ENCODE measurements at places on chromosomes 4 and X.
A peak's percentile ranks its signal among the peaks of the same experiment; 100 is the strongest.

GRCh38 chr4:88780389-88780788, 82.8 kb upstream of the NAP1L5 start:
- peaks cover 60% of the 10 kb centered on the region for H3K36me3 ChIP-seq
- no peak for DNase-seq
- H3K4me1 ChIP-seq, result no peaks in the 10 kb centered on the region

DNA sequence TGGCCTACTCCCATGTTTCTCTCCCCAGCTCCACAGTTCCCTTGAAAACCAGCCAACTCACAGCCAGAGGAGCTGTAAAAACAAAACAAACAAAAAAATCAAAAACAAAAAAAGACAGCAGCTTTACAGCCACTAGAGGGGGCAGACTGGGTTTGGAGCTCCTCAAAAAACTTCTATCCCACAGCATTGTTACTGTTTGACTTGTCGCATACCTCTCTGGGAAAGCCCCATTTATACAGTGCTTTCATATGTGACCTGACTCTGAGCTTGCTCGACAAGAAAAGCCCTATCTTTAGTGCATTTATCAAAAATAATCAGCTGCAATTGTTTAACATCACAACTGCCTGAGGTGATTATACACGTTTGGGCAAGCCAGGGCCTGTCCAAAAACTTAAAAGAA, 21.6 kb downstream of the TSPAN6 start:
- H3K4me3 ChIP-seq, result no peak overlapping the region
- no peaks in the 10 kb centered on the region for H3K4me1 ChIP-seq
- DNase-seq, result peak; percentile 75
- peaks cover 30% of the 10 kb centered on the region for H3K27me3 ChIP-seq

GRCh38 chr4:181971411-181971810, 271.8 kb upstream of the TENM3 start:
- H3K4me1 ChIP-seq, result no peaks in the 10 kb centered on the region
- DNase-seq, result no peak
- no peak overlapping the region for H3K4me3 ChIP-seq
- no peak overlapping the region for H3K27ac ChIP-seq

DNA sequence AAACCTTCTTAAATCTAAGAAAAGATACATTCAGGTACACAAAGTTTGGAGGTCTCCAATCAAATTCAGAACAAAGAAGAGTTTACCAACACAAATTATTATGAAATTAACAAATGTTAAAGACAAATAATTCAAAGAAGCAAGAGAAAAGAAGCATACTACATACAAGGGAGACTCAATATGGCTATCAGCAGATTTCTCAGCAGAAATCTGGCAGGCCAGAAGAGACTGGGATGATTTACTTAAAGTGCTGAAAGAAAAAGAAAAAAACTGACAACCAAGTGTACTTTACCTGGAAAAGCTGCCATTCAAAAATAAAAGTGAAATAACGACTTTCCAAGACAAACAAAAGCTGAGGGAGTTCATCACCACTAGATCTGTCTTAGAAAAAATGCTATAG, 64.4 kb upstream of the HTR2C start:
- no peak for DNase-seq
- H3K27ac ChIP-seq, result no peak overlapping the region
- H3K4me3 ChIP-seq, result no peak overlapping the region
- H3K27me3 ChIP-seq, result peaks cover 4% of the 10 kb centered on the region
- H3K4me1 ChIP-seq, result no peaks in the 10 kb centered on the region
- no peaks in the 10 kb centered on the region for H3K36me3 ChIP-seq

DNA sequence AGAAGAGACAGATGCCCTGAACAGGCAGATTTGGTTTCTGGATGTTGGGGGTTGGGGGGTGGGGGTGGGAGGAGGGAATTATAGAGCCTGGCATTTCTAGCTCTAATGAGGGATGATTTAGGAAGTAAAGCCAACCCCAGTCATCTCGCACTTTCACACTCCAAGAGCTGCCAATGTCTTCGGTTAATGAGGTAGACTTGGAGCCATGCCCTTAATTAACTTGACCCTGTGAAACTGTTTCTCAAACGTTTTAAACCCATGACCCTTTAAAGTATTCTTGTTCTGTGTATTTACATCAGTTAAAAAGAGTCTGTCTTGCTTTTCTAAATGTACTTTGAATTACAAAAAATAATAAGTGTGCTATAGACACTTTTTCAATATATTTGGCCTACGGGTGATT, 466.9 kb downstream of the FAT4 start:
- H3K36me3 ChIP-seq, result no peaks in the 10 kb centered on the region
- no peaks in the 10 kb centered on the region for H3K27me3 ChIP-seq
- H3K27ac ChIP-seq, result no peak overlapping the region

GRCh38 chrX:133653358-133653757, 238.1 kb upstream of the GPC4 start:
- peaks cover 1% of the 10 kb centered on the region for H3K4me1 ChIP-seq
- no peak overlapping the region for H3K4me3 ChIP-seq
- no peaks in the 10 kb centered on the region for H3K36me3 ChIP-seq
- no peak for DNase-seq

DNA sequence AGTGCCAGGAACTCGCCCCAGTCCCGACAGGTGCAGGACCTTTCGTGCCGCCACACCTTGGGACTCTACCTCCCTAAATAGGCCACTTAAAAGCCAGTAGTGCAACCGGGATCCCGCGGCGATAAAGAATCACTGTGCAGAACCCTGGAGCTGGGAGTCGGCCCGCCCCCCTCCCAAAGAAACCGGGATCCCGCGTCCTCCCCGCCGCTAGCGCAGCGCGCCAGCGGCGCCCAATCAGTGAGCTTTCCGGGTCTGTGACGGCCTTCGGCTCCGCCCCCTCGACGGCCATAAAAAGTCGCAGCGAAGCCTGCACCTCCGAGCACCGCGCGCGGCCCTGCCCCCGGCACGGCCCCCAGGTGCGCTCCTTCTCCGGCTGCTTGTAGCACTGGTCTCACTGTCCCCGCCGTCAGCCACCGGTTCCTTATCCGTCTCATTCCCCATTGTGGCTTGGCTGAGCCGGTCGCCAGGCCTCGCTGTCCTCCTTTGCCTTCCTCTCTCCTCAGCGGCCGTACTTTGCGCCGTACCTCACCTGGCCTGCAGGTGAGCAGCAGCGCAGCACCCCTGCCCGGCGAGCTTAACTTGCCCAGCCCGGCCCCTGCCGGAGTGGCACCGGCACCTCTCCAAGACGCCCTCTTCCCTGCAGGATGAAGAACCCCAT, at the start of gene LRAT:
LRAT (plus strand) TSS at position 318 of the 658 bp plus-strand sequence; CDS start at position 645, 327 bp downstream.
- no peak for DNase-seq
- H3K4me1 ChIP-seq, result peaks cover 25% of the 10 kb centered on the region
- peak within 1 kb of the TSS; percentile 55 for H3K4me3 ChIP-seq
- peaks cover 63% of the 10 kb centered on the region for H3K27me3 ChIP-seq
- H3K27ac ChIP-seq, result no peak within 1 kb of the TSS
- peaks cover 3% of the 10 kb centered on the region for H3K36me3 ChIP-seq

GRCh38 chr4:71584585-71584984, 199.3 kb downstream of the GC start:
- no peaks in the 10 kb centered on the region for H3K36me3 ChIP-seq
- no peak for DNase-seq
- no peak overlapping the region for H3K27ac ChIP-seq
- no peak overlapping the region for H3K4me3 ChIP-seq
- no peaks in the 10 kb centered on the region for H3K4me1 ChIP-seq
- no peaks in the 10 kb centered on the region for H3K27me3 ChIP-seq

GRCh38 chrX:10146346-10146745, 10.4 kb upstream of the CLCN4 start:
- peaks cover 14% of the 10 kb centered on the region for H3K36me3 ChIP-seq
- no peak overlapping the region for H3K4me3 ChIP-seq
- no peak overlapping the region for H3K27ac ChIP-seq
- no peaks in the 10 kb centered on the region for H3K4me1 ChIP-seq

- peaks cover 5% of the 10 kb centered on the region for H3K4me1 ChIP-seq
- no peak for DNase-seq
- peaks cover 4% of the 10 kb centered on the region for H3K27me3 ChIP-seq
- H3K36me3 ChIP-seq, result no peaks in the 10 kb centered on the region
- H3K4me3 ChIP-seq, result no peak overlapping the region
Observed at GRCh38 chrX:49231333-49232000, 1.7 kb downstream of the CACNA1F start.

- DNase-seq, result peak; percentile 22
- H3K27ac ChIP-seq, result no peak overlapping the region
- no peaks in the 10 kb centered on the region for H3K27me3 ChIP-seq
- H3K4me3 ChIP-seq, result no peak overlapping the region
- no peaks in the 10 kb centered on the region for H3K4me1 ChIP-seq
Observed at GRCh38 chr4:155822572-155822971, 43.5 kb downstream of the ASIC5 start.

- DNase-seq, result no peak
- no peak overlapping the region for H3K27ac ChIP-seq
- no peaks in the 10 kb centered on the region for H3K36me3 ChIP-seq
- no peak overlapping the region for H3K4me3 ChIP-seq
- no peaks in the 10 kb centered on the region for H3K4me1 ChIP-seq
- H3K27me3 ChIP-seq, result no peaks in the 10 kb centered on the region
Observed at GRCh38 chr4:90142081-90142480, 14.9 kb downstream of the CCSER1 start.

GRCh38 chrX:129606918-129607317, 47.8 kb downstream of the APLN start:
- H3K27ac ChIP-seq, result no peak overlapping the region
- H3K4me3 ChIP-seq, result no peak overlapping the region
- H3K27me3 ChIP-seq, result no peaks in the 10 kb centered on the region
- peak; percentile 47 for DNase-seq
- no peaks in the 10 kb centered on the region for H3K36me3 ChIP-seq

DNA sequence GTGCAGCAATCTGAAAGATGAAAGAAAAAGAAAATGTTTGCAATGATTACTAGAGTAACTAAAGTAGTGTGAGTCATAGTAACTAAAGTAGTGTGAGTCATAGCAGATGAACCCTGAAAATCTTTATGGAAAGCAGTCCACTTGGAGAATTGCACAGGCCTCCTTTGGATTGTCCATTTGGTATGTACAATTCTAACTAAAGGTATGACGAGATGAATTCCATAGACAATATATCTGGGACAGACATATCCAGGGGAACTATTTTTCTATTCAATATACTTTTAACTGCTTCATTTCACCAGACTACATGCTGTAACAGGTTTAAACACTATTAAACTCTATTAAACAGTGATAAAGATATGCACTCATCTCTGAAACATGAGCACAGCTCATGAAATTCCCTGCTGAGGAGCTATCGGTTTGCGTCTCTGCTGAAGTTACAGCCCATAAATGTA, 798.7 kb downstream of the PCDH7 start:
- peaks cover 3% of the 10 kb centered on the region for H3K4me1 ChIP-seq
- no peak overlapping the region for H3K4me3 ChIP-seq
- peak; percentile 76 for DNase-seq
- H3K36me3 ChIP-seq, result no peaks in the 10 kb centered on the region
- H3K27me3 ChIP-seq, result no peaks in the 10 kb centered on the region

GRCh38 chr4:82381235-82381634, 7.4 kb upstream of the HNRNPD start:
- no peak for DNase-seq
- peaks cover 4% of the 10 kb centered on the region for H3K36me3 ChIP-seq
- no peak overlapping the region for H3K4me3 ChIP-seq
- no peak overlapping the region for H3K27ac ChIP-seq
- H3K4me1 ChIP-seq, result peaks cover 4% of the 10 kb centered on the region

DNA sequence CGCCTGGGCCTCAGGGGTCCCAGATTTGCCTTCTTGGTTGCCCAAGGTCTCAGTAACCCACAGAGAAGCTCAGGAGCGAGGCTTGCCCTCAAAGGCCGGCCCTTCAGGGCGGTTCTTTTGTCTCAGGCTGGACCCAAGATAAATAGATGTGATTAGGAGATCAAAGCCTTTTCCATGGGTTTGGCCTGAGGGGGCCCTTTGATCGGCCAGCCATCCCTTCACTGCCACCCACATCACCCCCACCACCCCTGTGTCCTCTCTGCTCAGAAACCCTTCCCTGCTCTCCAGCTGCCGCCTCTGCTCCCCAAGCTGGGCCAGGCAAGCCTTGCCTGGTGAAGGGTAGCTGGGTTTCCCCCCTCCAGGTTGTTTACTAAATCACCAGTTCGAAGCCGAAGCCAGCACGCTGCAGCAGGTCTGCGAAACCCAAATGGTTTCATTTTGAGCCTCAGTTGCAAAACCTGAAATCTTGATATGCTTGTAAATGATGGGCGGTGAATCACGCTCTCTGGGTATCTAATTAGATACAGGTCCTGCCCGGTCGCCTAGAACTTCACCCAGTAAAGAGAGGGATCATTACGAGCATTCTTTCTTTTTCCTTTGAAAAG, 202.6 kb upstream of the BCOR start:
- no peak overlapping the region for H3K27ac ChIP-seq
- H3K4me3 ChIP-seq, result no peak overlapping the region
- DNase-seq, result no peak
- H3K27me3 ChIP-seq, result peaks cover 58% of the 10 kb centered on the region

GRCh38 chrX:121558886-121559285, 511.5 kb downstream of the GLUD2 start:
- no peak overlapping the region for H3K27ac ChIP-seq
- no peaks in the 10 kb centered on the region for H3K4me1 ChIP-seq
- H3K27me3 ChIP-seq, result no peaks in the 10 kb centered on the region
- H3K36me3 ChIP-seq, result no peaks in the 10 kb centered on the region
- DNase-seq, result no peak
- H3K4me3 ChIP-seq, result no peak overlapping the region

DNA sequence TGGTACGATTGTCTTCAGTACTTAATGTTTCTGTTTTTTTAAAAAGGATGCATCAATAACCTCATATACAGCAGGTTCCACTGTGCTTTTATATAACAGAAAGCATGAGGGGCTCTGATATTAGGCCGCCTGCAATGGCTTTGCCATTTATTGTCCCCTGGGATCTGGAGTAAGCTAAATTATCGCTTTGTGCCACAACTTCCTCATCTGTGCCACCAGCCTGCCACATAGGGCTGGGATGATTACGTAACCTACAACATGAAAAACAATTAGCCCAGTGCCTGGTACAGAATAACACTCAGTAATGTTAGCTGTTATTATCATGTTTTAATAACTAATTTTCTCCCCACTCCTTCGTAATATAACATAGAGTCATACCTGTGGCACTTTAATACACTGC, 65.5 kb upstream of the TRIM2 start:
- H3K27me3 ChIP-seq, result peaks cover 10% of the 10 kb centered on the region
- DNase-seq, result no peak
- no peaks in the 10 kb centered on the region for H3K36me3 ChIP-seq
- no peak overlapping the region for H3K4me3 ChIP-seq

DNA sequence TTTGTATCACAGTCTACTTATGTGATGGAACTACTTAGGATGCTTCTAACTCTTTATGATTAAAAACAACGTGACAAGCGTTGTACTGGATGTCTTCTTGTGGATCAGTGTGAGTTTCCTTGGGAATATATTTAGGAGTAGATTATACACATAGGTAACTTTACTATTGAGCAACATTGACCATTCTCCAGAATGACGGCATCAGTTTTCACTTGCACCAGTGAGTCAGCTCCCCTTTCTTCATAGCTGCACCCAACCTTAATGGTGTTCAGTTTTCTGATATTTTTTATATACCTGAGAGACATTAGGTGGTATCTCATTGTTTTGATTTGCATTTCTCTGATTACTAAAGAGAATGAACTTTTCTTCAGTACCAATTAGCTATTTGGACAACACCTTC, 343.9 kb downstream of the ADGRL3 start:
- DNase-seq, result no peak
- no peaks in the 10 kb centered on the region for H3K36me3 ChIP-seq
- no peaks in the 10 kb centered on the region for H3K27me3 ChIP-seq
- H3K4me3 ChIP-seq, result no peak overlapping the region

- H3K4me3 ChIP-seq, result no peak overlapping the region
- peak; percentile 80 for DNase-seq
- H3K4me1 ChIP-seq, result peaks cover 5% of the 10 kb centered on the region
Observed at GRCh38 chrX:9745417-9746115, 20.1 kb downstream of the GPR143 start.

All from mesenchymal stem cell (in vitro differentiated cells and primary cell).